ENCODE measurements at places on chromosomes 11 and 22.

- DNase-seq, result no peak
Measured at GRCh38 chr11:130068546-130068985, 1.1 kb upstream of the APLP2 start.

- no peak for DNase-seq
Measured at GRCh38 chr22:27987557-27987956, 68.5 kb upstream of the PITPNB start.

GRCh38 chr11:10955616-10956015 lies 97.8 kb upstream of the ZBED5 start:
- DNase-seq, result no peak

GRCh38 chr11:66720223-66720898 lies 8.7 kb downstream of the SPTBN2 start:
- no peak for DNase-seq

DNA sequence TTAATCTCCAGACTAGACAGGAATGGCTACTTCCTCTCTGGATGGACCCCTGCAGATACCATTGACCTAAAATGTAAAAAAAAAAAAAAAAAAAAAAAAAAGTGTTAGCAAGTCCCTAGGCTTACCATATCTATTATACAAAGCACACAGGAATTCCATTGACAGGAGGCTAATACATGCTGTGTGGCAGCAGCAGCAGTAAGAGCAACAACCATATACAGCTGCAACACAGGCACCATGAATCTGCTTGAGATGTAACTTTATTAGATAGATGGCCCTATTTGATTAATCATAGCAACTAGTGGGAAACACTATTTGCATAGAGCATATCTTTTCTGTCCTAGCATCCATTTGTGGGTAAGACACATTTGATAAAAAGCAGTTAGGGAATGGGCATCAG lies 1447.1 kb downstream of the FAM181B start:
- no peak for DNase-seq

DNA sequence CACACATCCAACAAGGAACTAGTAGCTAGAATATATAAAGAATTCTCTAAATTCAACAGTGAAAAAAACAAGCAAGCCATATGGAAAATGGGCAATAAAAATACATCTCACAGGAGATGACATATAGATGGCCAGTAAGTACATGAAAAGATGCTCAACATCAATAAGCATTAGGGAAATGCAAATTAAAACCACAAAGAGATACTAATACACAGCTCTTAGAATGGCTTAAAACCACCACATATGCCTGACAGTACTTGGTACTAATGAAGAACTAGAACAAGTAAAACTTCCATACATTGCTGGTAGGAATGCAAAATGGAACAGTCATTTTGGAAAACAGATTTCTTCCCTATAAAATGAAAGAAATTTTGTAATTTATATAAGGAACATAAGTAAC lies 71.6 kb upstream of the GAB2 start:
- no peak for DNase-seq

DNA sequence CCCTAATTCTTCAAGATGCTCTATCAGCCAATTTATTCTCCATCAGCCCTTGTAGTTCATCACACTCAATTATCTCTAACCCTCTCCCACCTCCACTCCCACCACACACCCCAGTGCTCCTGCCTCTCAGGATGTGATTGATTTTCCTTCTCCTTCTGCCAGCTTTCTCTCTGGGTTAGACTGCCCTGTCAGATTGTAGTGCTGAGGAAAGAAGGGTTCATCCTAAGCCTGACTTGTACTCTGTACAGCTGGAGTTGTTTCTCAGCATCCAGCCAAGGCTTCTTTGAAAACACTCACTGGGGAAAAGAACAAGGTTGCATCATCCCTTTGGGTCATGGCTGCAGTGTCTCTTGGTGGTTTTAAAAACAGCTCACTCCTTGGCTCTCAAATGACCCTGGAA lies 61.2 kb downstream of the CECR2 start:
- DNase-seq, result no peak

GRCh38 chr22:35921044-35921443 lies 107.6 kb downstream of the RBFOX2 start:
- no peak for DNase-seq

- DNase-seq, result no peak
Measured at GRCh38 chr11:35390737-35391682, 28.3 kb downstream of the SLC1A2 start.

DNA sequence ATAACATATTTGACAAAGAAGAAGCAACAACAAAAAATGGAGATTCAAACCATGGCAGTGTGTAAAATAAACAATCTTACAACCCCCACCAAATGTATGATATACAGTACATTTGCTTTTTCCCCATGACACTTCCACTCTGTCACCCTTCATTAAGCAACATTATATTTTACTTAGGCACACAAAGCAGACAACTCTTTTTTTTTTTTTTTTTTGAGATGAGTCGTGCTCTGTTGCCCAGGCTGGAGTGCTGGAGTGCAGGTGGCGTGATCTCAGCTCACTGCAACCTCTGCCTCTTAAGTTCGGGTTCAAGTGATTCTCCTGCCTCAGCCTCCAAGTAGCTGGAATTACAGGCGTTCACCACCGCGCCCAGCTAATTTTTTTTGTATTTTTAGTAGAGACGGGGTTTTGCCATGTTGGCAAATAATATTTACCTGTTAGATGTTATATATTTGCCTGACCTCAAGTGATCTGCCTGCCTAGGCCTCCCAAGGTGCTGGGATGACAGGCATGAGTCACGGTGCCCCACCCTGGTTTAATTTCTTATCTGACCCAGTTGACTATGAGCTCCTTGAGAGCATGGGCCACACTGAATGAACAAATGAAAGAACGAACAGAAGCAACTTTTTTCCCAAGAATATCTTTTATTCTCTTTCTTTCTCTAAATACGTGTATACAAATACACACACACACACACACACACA lies 5.5 kb upstream of the PCF11 start:
- DNase-seq, result no peak

GRCh38 chr22:29617922-29618629 lies 14.6 kb downstream of the NF2 start:
- no peak for DNase-seq

- no peak for DNase-seq
Measured at GRCh38 chr11:20049231-20049630, 111.0 kb downstream of the DBX1 start.

Data from left cardiac atrium (tissue), 4 donors.